ENCODE measurements at places on chromosomes 6 and 20.
A peak's percentile ranks its signal among the peaks of the same experiment; 100 is the strongest.

- peak; percentile 57 for DNase-seq
These were observed 59.9 kb upstream of the PMEPA1 start for GRCh38 chr20:57769756-57770155.

- no peak for DNase-seq
These were observed 252.8 kb upstream of the PLN start for GRCh38 chr6:118295336-118295735.

DNA sequence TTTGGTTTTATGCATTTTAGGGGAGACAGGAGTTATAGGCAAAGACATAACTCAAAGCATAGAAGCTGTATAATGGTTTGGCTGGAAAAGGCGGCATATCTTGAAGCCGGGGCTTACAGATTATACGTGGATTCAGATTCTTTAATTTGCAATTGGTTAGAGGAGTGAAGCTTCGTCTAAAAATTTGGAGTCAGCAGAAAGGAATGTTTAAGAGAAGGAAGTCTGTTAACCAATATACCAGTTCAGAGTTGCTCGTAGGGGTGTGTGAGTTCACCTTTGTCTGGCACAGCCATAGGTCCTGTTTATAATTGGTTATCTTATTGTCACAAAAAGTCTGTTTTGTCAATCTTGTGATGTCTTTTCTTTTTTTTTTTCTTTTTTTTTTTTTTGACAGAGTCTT lies 8.9 kb downstream of the ARHGAP40 start:
- DNase-seq, result no peak

DNA sequence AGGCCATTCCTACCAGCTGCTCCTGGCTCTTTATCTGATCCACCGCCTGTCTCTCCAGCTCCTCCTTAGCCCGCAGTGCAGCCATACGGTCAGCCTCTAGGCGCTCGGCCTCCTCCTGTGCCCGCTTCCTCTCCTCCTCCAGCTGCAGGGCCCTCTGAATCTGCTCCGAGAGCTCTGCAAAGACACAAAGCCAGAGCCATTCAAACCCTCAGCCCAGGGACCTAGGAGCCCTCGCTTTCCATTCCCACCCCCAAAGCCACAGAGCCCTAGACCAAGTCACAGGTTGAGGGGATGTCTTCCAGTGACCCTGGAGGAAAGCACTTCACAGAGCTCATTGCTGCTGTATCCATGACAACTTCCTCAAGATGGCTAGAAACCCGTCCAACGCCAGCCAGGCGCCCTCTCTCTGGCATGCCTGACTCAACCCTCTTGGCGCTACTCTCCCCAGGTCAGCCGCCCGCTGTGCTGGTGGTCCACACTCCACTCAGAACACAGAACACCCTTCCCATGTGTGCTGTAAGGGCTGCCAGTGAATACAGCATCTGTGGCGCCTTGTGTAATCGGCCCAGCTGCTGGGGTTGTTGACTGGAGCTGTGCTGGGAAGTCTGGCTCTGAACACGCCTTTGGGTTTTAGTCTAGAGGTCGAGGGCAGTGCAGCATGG lies 49.3 kb downstream of the EZR start:
- DNase-seq, result no peak

DNA sequence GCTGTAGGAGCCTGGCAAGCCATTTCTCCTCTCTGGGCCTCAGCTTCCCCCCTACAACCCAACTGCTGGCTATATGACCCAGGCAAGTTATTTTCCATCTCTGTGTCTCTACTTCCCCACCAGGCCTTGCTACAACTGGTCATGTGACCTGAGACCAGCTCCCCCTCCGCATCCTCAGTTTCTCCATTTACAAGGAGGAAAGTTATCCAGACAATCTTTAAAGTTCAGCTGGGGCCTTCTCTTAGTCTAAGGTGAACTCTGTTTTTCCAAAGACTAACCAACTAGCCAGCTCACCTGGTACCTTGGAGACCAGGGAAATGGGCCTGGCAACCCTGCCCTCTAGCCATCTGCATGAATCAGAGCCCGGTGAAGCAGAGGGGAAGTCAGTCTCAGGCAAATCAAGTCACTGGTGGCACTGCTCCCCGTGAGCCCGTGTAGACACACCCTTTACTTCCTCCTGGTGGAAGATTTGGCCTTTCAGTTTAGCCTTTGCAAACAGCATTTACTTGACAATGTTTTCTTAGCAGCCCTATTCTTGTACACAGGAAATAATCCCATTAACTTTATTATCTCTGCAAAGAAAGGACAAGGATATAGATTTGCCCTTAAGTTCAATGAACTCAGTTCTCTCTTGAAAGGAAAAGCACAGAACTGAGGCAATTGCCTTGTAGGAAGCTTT lies 157.7 kb downstream of the VEGFA start:
- peak; percentile 53 for DNase-seq

DNA sequence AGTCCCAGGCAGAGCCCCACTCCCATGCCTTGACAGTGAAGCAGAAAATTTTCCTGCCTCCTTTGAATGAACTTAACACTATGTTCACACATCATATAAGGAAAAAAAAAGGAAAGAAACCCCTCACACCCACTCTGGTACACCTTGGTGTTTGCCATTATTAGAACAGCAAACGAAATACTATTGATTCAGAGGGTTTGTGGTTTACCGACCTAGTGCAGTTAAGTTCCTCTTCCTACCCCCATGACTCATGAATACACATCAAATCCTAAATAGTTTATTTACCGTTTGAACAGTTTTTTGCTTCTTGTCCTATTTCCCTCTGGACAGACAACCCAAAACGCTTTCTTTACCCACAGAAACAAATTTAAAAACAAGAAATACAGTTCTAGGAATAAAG lies 237.7 kb downstream of the FOXA2 start:
- no peak for DNase-seq

GRCh38 chr6:134413241-134413643 lies 95.3 kb upstream of the SGK1 start:
- DNase-seq, result no peak

DNA sequence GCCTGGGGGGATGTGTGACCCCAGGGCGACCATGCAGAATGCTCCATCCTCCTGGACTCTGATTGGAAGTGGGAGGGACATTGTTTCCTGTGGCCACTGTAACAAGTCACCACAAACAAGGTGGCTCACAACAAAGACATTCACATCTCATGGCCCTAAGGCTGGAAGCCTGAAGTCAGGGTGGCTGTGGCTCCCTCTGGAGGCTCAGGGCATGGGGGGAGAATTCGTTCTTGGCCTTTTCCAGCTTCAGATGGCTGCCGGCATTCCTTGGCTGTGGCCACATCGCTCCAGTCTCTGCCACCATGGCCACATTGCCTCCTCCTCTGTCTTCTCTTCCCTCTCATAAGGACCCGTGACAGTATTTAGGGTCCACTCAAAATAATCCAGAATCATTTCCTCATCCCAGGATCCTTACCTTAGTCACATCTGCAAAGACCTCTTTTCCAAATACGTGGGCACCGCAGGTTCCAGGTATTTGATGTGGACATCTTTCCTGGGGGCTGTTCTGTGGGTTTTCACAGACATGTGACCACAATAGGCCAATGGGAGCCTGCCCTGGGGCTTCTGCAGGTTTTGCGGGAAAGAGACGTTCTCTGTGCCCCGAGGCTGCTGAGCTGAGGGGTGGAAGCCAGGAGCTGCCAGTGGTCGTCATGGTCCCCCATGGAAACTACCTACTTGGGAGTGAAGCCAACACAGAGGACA lies 249.3 kb downstream of the PREX1 start:
- peak; percentile 71 for DNase-seq

DNA sequence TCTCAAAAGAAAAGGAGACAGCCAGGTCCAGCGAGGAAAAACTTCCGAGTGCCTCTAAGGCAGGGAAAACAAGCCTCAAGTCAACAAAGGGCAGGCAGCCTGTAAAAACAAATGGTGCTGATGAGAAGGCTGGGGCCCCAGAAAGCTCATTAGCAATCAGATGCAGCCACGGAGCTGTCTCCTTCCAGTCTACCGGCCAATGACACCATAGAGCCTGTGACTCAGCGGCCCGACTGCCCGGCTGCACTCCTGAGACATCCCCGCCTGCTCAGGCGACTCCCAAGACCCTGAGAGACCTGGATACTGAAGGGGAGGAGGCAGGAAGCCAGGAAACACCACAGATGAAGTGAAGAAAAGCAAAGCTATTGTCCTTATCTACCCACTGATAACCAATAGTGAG lies 120.1 kb upstream of the HDDC2 start:
- no peak for DNase-seq

GRCh38 chr6:112225691-112226090 lies 28.7 kb downstream of the LAMA4 start:
- no peak for DNase-seq

DNA sequence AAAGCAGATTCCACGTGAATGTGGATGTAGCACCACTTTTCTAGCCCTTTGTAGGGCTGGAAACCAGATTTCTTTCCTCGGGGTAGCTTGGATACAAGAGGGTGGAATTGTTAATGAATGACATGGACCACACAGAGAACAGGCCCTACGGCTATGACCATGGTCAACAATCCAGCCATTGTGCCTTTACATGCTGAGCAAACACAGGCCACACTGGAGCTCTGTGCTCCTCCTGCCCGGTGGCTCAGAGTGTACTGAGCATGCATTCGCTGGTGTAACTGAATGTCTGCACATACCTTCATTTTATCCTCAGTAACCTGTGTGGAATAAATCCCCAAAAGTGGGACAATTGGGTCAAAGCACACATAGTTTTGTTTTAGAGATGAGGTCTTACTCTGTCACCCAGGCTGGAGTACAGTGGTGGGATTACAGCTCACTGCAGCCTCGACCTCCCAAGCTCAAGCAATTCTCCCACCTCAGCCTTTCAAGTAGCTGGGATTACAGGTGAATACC lies 32.8 kb downstream of the LRP11 start:
- DNase-seq, result no peak

- DNase-seq, result no peak
These were observed 689.5 kb upstream of the EYS start for GRCh38 chr6:66396549-66396948.

- DNase-seq, result no peak
These were observed 27.3 kb downstream of the IGF2R start for GRCh38 chr6:159996087-159996622.

GRCh38 chr20:22723659-22724058 lies 139.3 kb upstream of the FOXA2 start:
- DNase-seq, result no peak

GRCh38 chr20:59120919-59121318 lies 42.7 kb upstream of the ZNF831 start:
- DNase-seq, result no peak

DNA sequence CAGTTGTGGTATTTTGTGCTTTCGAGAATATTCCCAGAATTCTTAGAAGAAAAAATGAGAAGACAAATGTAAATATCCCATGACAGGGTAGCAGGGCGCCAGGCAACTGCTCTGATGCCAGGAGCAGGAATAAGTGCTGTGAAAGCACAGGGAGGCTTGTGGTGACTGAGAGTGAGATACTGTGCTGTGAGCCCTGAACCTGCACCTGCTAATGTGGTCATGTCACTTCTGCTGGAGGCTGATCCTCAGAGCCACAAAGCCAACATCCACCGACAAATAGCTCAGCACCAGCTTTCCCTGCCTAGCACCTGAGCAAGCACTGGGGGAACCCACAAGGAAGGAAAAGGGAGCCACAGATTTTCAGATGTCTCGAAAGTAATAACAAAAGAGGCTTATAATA lies 368.6 kb upstream of the CDH4 start:
- DNase-seq, result no peak

GRCh38 chr6:164495882-164496495 lies 813.4 kb downstream of the C6orf118 start:
- DNase-seq, result no peak

GRCh38 chr6:776528-776931 lies 83.6 kb upstream of the EXOC2 start:
- DNase-seq, result no peak

GRCh38 chr6:105196076-105196475 lies 16.3 kb upstream of the POPDC3 start:
- no peak for DNase-seq

DNA sequence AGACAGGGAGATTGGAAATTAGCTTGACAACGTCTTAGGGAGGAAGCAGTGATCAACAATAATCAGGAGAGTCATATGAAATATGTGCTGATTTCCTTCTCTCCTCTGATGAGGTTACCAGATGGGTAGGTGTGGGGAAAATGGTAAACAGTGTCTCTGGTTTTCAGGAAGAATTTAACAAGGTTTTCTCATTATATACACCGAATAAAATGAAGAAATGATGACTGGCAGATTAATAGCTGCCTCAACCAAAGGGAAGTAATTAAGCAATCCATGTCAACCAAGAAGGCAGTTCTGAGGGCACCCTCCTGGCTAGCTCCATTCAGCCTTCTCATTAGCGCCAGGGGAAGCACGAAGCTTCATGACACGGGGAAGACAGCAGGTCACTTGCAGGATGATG lies 12.7 kb upstream of the RAMACL start:
- DNase-seq, result no peak

GRCh38 chr6:128394167-128394566 lies 126.2 kb downstream of the PTPRK start:
- DNase-seq, result no peak

GRCh38 chr6:134115715-134116074 lies 63.3 kb upstream of the SLC2A12 start:
- DNase-seq, result no peak

DNA sequence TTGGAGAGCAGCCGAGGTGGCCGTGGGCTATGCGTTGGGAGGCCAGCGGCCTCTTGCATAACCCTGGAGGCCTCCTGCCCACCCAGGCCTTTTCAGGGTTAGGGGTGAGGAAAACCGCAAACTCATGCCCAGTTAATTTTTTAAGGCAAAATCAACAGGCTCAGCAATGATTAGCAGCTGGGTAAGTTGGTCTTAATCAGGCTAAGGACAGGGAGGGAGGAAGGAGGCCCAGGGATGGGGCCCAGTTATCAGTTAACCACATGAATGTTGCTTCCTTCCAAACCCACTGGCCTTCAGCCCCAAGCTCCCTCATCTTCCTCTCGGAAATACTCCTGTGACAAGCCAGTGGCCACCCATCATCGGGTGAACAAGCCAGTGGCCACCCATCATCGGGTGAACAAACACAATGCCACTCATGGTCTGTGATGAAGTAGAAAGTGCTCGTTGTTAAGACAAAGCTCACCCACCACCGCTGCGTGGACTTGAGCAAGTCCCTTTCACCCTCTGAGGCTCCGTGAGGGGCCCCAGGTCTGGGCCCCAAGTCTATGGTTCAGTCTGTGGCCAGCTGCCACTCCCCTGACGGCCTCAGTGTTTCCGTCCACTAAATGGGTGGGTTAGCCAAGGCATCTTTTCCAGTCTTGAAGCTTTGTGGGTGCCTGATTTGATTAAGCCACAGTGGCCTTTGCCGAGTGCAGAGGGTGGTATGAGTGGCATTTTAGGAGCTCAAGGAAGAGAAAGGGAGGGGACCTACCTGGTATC lies 39.4 kb downstream of the HNF4A start:
- no peak for DNase-seq
